ENCODE measurements at places on chromosomes 5 and 9.

GRCh38 chr5:93221-93980, 1.4 kb downstream of the PLEKHG4B start:
- DNase-seq, result no peak

- no peak for DNase-seq
Measured at GRCh38 chr9:16670791-16671190, 199.7 kb downstream of the BNC2 start.

DNA sequence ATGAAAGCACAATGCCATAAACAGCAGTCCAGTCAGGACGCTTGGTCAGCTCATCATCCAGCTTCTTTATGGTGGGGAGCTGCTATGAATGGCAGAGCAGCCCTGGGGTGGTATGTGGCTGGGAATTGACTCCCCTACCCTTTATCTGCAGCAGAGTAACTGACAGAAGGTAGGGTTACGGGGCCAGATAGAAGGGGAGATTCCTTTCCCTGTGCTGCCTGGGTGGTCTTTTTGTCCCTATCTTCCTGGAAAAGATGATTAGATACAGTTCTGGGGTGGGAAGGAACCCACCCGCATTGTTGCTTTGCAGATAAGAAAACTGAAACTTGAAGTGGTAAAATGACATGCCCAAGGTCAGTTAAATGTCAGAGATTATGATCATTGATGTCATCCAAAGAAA, 405.5 kb downstream of the ARHGEF28 start:
- DNase-seq, result no peak

DNA sequence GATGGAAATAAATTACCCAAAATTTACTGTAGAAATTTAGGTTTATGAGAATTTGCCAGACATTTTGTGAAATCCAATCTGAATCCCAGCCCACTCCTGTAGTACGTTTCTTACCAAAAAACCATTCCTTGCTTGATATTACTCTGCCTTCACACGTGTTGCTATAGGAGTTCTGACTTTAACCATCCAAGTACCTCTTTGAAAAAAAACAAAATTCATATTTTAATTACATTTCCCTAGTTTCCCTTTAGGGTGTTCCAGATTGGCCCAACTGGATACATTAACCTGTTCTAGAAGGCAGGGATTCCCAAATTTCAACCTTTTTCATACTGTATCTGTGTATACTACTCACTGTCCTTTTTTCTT, 1.4 kb upstream of the PJA2 start:
- DNase-seq, result no peak

DNA sequence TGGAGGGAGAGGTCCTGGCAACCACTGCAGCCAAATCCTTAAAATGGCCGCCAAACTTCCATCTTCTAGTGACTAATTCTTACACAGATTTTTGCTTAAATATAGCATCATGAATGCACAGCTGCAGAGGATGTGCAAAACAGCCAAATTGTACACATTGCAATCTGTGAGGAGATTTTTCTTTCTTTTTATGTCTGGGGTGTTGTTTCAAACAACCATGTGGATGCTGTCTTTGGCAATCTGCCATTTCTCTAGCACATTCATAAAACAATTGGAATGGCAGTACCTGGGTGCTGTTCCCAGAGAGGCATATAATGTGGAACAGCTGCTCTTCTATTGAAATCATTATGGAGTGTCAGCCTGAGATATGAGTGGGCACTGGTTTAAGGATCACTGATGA, 1082.9 kb upstream of the SEMA6A start:
- no peak for DNase-seq

- DNase-seq, result no peak
Measured at GRCh38 chr5:109714592-109714991, 24.9 kb downstream of the MAN2A1 start.

DNA sequence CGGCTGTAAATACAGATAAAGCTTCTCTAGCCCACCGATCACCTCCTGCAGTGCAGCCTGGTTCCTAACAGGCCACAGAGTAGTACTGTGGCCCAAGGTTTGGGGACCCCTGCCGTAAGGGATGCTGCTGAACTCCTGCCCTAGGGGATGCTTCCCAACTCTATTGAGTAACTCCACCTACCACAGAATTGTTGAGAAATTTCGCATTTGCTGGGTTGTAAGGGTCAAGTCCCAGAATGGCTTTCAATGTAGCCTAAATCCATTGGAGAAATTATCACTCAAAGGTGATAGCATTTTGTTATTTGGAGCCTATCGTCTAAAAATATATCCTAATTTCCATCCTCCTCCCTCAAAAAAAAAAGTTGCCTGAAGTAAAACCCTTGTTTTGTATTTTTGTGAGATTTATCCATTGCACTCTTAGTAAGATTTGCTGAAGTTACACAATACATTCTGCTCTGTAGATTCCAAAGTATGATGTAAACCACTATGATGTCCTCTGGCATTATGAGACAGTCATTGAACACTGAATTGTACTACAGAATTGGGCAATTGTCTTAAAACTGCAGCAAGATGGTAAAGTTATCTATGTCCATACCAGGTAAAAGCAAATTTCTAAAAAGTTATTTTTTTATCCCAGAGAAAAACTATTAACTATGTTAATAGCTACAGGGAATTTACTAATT, 14.0 kb downstream of the ACTBL2 start:
- DNase-seq, result no peak

Measured in stimulated activated CD8-positive, alpha-beta memory T cell treated with anti-CD3 and anti-CD28 coated beads, Interleukin-15, amount 100 ng/mL, for 1 hour (primary cell).